Karpas-422 (cell line): ENCODE measurements at places on chromosomes 4 and X.

DNA sequence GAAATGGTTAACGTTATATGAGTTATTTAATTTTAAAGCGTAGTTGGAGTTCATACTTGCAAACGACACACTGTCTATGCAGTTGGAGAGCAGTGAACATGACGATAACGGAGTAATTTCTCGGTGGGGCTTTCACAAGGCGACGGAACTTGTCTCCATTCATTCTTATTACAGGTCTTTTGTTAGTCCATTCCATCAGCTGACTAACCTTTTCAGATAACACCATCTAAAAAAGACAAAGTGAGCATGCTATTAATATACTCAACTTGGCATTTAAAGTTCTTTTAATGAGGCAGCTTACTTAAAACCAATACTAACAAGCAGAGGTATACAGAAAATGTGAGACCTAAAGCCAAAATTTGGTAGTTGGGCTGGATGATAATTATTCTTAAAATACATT, 19.9 kb downstream of the MAGT1 start:
- no peak for DNase-seq

- DNase-seq: no peak
These were observed 25.6 kb downstream of the FLNA start for GRCh38 chrX:154348646-154349358.

GRCh38 chrX:24982306-24982965, 33.3 kb downstream of the ARX start:
- DNase-seq: no peak

- no peak for DNase-seq
These were observed 41.6 kb upstream of the UGT2B7 start for GRCh38 chr4:69054578-69055200.
